T-helper 22 cell (primary cell): ENCODE measurements at places on chromosomes 12 and 14.

GRCh38 chr12:128991716-128992115 is 138.4 kb downstream of the GLT1D1 start:
- no peak for DNase-seq

DNA sequence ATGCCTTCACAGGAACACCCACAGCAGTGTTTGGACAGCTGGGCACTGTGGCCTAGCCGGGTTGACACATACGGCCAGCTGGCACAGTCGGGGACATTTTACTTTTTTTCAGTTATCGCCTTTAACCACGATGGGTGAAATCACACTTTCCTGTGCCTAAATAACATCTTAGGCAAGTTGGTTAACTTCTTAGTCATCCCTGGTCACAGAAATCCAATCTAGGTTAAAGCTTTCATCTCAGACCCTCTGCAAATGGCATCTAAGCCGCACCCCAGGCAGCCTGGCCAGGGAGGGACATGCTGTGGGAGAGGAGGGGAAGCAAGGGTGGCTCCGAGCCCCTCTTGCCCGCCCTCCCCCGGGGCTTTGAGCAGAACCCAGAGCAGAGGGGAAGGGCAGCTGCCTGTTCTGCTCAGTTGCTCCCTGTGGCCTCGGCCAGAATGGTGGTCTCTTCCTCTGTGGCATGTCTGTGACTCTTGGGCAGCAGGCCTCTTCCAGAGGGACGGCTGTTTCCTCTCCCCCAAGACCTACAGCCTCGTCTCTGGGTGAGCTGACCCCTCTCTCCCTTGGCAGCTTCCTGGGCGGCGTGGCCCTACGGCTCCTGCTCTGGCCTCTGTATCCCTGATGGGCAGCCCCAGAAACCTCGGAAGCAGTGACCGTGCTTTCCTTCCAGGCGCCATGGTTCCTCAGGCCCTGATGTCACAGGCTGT is 85.4 kb upstream of the DYNC1H1 start:
- no peak for DNase-seq

DNA sequence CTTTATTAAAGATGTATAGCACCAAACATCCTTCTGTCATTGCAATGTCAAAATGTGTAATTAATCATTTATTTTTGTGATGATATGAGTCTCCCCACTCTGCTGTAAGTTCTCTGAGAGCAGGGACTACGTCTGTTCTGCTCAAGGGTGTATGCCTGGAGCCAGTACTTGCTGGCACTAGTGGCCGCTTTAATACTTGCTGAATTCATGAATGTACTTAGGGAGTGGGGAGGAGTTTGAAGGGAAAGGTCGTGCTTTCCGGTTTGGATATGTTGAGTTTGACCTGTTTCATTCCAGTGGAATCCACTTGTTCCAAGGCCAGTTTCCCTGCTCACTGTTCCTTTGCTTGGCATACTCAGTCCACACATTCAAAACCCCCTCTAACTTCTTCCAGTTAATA is 1.9 kb upstream of the DCAF5 start:
- no peak for DNase-seq

GRCh38 chr14:102574281-102575159 is 17.9 kb upstream of the RCOR1 start:
- no peak for DNase-seq

DNA sequence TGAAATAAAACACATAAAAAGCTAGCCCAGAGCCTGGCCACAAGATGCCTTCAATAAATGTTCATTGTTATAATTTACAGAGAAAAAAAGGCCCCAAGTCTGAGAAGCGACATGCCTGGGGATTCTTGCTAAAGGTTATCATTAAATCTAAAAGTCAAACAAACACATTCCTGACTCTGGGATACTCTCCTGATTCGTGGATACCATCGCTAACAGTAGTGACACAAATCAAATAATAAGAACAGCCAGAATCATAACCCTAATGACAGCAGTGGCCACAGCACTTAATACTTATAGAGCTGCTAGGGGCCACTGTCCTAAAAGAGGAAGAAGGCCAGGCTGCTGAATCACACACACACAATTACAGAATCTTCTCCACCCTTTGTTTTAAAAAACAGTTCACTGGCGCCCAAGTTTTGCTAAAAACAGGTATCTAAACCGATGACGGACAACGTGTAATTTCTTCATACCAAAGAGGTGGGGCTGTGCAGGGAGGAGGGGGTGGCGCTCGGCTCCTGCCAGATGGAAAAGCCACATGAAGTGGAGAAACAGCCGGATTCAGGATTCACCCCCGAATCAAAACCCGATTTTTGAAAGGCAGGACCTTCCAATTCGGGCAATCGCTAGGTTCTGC is 1.2 kb downstream of the CLIP1 start:
- DNase-seq, result no peak

- no peak for DNase-seq
Observed at GRCh38 chr12:89469361-89469760, 55.2 kb downstream of the GALNT4 start.
